ENCODE measurements at places on chromosomes 7 and 10.

- no peak for DNase-seq
These were observed 167.0 kb downstream of the FANK1 start for GRCh38 chr10:126063353-126063791.

GRCh38 chr7:90472805-90473540 is 3.5 kb downstream of the PTTG1IP2 start:
- no peak for DNase-seq

- DNase-seq: no peak
These were observed 72.3 kb upstream of the RNF32 start for GRCh38 chr7:156568258-156568657.

- no peak for DNase-seq
These were observed 26.8 kb downstream of the PRPF18 start for GRCh38 chr10:13613519-13613918.

- DNase-seq: no peak
These were observed 193.7 kb downstream of the PTPN20 start for GRCh38 chr10:47104786-47105385.

DNA sequence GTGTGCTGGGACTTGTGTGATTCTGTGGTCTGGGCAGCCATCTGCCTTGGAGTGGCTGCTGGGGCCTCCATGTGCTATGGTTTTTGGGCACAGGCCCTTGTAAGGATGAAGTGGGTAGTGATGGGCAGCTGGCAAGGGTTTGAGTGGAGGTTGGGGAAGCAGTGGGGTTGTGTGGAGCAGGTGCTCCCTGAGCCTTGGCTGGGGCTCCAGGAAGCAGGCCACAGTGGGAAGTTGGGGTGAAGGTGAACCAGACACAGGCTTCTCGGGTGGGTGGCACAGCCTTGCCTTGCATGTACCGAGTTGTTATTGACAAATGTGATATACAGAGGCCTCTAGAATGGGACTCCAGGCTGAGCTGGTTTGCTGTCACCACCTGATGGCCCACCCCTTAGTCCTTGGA is 82.3 kb downstream of the ADCY1 start:
- DNase-seq: no peak

DNA sequence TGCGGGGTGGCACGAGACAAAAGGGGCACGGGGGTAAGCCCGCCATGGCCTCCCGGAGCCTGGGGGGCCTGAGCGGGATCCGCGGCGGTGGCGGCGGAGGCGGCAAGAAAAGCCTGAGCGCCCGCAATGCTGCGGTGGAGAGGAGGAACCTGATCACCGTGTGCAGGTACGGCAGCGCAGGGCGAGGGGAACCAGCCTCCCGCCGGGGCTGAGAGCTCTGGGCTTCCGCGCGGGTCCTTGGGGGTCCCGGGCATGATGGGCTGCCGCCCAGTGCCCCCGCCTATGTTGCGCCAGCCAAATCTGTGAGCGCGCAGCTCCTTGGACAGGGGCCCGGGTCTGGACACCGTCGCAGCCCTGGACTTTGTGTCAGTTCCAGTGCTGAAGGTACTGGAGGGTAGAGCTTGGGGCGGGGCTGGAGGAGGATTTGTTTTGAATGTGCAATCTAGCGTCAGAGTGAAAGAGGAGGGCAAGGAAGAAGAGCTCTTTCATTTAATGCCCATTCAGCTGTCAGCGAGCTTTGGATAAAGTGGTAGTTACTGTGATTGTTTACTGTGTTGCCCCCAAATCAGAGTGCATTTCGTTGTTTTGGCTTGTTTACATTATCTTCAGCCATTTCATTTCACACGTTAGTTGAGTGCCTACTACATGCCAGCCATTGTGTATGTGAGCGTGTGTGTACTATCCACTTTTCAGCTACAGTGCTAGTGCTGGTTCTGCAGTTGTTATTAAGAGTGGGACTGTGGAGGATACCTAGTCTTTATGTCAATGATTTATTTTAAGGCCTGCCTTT is 777 bp downstream of the RUNDC3B start:
- DNase-seq: no peak

DNA sequence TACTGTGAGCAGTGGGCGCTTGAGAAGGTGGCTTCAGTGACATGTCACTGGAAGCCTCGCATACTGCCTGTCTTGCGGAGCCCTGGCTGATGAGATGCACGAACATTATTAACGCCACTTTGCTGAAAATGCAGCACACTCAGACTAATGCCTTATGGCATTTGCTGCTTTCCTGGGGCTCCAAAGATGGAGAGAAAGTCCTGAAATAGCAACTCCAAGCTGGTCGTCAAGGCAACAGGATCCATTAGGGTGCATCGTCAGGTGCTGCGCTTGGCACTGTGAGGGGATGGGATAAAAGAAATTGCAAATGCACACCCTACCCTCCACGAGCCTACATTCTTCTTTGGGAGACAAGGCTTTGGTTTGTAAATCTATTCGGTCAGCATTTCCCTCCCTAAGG is 592.5 kb downstream of the TYW1 start:
- no peak for DNase-seq

DNA sequence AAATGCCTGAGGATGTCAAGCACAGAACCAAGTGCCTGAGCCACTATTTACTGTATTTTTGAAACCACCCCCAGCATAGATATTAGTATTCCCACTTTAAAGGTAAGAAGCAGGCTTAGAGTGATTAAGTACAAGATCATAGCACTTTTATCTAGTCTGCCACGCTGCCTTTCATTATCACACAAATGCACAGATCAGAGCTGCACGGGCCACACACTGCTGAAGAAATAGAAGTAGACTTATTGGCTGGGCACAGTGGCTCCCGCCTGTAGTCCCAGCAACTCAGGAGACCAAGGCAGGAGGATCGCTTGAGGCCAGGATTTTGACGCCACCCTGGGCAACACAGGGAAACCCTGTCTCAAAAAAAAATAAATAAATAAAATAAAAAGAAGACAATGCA is 38.2 kb downstream of the NCAPG2 start:
- DNase-seq: no peak

GRCh38 chr7:35551321-35552081 is 143.4 kb downstream of the HERPUD2 start:
- no peak for DNase-seq

GRCh38 chr10:97128039-97128492 is 57.7 kb downstream of the SLIT1 start:
- no peak for DNase-seq

DNA sequence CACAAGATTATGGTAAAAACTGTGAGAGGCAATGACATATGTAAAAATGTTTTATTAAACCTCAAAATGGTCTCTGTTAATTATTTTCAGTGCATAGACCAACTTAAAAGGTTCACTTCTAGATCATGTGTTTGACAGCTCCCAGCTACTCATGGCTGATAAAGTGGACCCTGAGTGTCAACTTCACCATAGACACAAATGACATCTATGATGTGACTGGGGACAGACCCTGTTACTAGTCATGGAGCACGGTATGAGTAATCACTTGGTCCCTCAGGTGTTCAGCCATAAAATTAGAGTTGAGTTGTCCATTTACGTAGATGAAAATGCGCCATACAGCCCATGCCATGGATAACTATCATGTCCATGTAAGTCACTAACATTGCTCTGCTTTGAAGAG is 199.8 kb downstream of the ZNF365 start:
- no peak for DNase-seq

DNA sequence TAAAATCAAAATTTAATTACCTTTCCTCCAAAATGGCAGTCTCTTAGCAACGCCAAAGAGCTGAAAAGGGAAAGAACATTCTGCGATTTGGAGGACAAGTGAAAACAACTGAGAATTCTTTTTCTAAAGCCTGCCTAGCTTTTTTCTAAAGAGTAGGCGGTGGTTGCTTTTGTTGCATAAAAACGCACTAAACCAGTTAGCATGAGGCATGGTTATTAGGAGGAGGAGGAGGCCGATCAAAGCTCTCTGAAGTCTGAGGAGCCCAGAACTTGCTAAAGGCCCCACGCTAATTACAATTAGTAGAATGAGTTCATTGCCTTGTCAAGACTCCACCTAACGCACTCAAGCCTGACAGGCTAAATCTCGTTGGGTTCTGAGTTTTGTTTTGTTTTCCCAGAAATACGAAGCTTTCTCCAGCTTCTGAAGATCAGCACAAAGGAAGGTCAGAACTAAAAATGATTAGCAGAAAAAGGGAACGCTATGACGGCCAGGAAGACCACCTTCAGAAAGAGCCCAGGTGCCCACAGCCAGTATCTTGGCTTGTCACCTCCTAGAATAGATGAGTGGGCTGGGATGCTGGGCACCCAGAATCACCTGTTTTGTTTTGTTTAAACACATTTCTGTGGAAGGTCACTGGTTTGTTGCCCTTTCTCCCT is 72.0 kb downstream of the FGFR2 start:
- no peak for DNase-seq

DNA sequence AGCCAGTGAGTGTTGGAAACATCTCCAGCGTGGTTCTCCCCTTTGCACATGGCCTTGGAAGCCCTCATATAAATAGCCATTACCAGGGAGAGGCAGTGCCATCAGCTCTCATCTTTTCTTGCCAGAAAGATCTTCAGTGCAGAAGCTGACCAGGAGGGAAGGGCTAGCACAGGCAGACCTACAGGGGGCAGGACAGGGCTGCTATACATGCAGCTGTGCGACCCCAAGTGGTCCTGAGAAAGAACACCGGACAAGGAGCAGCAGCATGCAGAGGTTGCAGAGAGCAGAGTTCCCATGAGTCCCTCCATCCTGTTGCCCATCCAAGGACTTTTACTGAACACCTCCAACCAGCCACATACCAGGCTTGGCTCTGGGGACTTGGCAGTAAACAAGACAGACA is 17.1 kb downstream of the GRID1 start:
- DNase-seq: no peak

DNA sequence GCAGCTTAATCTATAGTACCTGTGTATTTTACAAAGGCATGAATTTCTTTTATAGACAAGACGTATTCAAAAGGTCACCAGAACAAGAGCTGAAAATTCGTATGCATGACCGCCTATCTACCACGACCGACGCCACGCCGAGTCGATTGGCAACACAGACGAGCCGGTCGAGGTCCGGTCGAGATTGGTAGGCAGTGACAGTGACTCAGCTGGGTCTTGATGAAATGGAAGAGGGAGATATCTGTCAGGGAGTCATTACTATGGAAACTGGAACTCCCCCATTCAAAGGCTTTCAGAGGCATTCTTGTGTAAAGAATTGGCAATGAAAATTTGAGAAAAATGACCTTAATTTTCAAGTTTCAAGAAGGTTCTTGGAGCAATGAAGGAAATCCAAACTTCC is 2.1 kb downstream of the ATP5MK start:
- no peak for DNase-seq

DNA sequence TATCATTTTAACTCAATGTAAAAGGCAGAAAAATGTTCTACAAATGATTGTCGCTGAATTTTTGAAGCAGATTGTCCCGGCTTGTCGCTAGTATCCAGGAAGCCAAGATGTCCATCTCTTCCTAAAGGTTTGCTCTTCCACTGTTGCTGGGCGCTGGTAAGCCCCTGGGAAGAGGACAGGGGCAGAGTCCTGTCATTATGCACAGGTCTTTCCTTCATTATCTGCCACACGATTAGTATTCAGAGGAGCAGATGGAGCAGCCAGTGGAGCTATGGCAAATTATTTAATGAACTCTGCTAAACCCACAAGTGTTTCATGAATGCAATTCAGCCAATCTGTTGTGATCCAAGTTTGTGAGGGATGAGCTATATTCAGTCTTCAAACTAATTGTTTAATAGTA is 499.1 kb upstream of the NRP1 start:
- no peak for DNase-seq

- no peak for DNase-seq
These were observed 16.6 kb upstream of the TMEM236 start for GRCh38 chr10:17735166-17735941.

DNA sequence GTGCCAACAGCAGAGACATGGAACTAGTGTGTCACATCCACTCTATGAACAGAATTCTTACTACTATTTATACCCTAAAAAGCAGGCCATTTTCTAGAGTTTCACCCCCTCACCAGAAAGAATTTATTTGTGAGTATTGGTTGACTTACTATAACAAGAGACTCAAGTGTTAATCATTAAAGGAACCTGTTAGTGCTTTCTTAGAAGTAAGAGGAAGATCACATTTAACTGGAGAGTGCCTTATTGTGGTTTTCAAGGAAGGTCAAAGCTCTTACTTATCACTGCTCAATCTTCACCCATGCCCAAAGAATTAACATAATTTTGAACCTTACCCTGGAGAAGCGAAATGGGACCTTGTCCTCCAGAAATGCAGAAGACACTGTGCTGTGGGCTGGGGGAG is 169.3 kb upstream of the PRSS1 start:
- no peak for DNase-seq

- DNase-seq: no peak
These were observed 227.6 kb downstream of the ANKRD7 start for GRCh38 chr7:118452128-118452527.

- no peak for DNase-seq
These were observed 173.6 kb upstream of the PDE1C start for GRCh38 chr7:32243687-32244290.

- no peak for DNase-seq
These were observed 526 bp downstream of the SFRP5 start for GRCh38 chr10:97771055-97771891.

DNA sequence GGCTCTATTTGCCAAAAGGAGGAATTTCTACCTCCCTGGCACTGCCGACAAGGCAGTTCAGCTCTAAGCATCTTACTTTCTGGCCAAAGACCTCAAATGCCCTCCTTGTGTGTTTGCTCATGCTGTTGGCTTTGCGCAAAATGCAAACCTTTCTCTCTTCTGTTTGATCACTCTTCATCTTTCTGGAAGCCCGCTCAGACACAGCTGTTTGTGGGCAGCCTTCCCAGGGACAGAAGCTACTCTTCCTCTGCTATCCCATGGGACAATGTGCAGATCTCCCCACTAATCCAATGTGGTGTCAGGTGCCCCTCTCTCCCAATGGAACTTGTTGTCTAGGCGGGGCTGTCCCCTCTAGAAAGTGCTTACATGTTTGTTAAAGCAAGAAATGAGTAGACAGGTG is 278.7 kb downstream of the CCSER2 start:
- no peak for DNase-seq

GRCh38 chr7:20408467-20408826 is 77.7 kb downstream of the ITGB8 start:
- DNase-seq: no peak

- DNase-seq: no peak
These were observed 92.9 kb upstream of the PRKG1 start for GRCh38 chr10:50981385-50981784.

DNA sequence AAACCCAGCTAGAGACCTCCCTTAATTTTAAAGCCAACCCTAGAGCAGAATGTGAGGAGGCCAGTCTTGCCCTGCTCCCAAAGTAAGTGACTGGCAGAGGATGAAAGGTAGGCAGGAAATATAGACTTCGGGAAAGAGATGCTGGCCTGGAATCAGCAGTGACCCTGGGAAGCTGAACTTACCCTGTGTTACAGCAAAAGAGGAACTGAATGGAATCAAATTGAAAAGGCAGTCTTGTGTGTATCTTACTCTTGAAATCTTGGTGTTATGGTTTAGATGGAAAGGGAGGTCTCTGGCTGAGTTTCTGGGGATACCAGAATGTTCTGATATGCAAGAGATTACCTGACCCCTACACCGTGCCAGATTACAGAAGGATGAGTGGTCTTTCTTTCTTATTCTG is 7.9 kb upstream of the CFAP43 start:
- no peak for DNase-seq
